ENCODE measurements at places on chromosomes 3 and 15.

GRCh38 chr3:177062052-177062732, 135.1 kb downstream of the TBL1XR1 start:
- DNase-seq, result no peak

DNA sequence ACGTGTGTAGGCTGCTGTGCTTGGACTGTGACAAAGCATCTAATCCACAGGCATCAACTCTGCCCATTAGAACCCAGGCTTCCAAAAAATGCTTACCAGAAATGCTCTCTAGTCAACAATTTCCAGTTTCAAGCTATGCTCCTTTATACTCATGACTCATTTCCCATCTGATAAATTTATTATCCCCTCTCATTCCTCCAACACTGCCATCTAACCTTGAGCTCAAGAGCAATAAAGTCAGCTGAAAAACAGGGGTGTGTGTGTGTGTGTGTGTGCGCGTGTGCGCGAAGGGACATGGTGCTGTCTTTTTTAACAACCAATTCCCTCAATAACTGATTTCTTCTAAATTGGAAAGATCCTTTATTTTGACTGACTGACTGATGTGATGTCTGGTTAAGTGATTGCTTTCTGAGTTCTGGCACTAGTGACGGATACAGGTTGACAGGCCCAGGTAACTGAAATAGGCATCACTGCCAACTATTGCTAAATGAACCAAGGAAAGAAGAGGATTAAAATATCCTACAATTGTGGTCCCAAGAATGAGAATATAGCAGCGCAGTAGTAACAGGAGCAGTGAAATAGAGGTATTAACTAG, 405.5 kb downstream of the ZNF385D start:
- DNase-seq, result no peak

- DNase-seq, result no peak
Measured at GRCh38 chr3:18572809-18573208, 147.7 kb upstream of the SATB1 start.

DNA sequence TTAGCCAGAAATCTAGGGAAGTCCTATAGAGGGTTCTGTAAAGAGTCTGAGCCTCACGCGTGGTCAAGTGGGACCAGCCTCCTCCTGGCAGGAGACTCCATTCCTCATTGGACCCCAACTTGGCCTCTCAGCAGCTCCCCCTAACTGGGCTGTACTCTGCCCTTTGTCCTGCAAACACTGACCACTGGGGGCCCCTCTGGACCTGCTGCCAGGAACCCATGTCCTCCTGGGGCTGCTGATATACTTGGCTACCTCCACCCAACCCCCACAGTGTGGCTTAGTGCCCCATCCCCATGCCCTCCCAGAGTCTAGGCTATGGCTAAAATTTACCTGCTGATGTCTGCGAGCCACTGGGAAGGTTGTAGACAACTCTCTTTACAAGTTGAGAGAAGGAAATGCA, 62.7 kb downstream of the UBP1 start:
- no peak for DNase-seq

- no peak for DNase-seq
Measured at GRCh38 chr15:39756806-39757522, 25.7 kb downstream of the FSIP1 start.

GRCh38 chr3:132232231-132232792, 84.9 kb upstream of the ACP3 start:
- no peak for DNase-seq

DNA sequence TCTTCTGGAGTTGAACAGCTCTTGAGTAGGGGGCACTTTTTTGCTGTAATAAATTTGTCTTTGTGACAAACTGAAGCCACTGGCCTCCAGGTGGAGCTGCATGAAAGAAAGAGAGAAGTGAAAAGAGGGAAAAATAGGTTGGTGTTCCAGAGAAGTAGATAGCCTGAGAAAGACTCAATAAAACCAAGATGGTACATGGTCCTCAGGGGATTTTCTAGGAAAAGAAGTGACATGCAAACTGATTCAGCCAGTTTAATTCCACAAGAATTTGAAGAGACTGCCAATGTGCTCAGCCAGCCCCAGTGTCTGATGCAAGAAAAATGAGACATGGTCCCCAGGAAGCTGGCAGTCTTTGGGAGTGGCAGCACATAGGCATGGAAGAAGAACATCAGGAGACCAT, 152.7 kb downstream of the CD47 start:
- no peak for DNase-seq

DNA sequence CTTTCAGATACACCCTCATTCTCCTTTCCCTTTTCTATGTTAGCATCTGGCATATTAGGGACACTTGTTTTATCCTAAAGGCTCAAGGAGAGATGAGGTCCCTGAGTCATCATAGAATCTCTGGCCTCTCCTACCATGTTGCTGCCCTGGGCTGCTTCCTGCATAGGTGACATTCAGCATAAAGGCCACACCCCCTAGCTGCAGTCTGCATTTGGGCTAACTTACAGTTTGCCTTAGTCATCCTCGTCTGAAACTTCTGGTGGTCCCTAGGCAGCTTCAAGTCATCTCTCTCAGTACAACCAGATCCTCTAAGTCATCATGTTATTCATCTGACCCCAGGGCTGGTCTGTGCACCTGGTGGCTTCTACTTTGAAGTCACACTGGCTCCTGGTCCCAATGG, 982.7 kb upstream of the NR2F2 start:
- no peak for DNase-seq

DNA sequence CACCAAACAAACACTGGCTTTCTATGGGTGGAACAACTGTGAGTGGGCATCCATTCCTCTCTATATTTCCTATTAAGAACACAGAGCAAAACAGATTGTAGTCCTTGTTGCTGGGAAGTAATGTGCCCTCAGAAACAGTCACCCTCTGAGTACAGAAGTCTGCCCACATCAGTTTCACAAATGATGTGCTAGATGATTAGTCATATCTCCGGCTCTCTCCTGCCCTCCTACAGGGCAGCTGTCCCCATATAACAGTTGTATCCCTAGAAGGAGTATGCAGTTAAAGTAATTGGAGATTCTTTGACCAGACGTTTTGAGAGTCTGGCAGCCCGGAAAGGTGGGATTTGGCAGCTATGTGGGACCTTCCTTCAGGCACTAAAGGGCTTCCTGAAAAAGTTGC, 159.9 kb downstream of the APBA2 start:
- no peak for DNase-seq

- DNase-seq, result no peak
Measured at GRCh38 chr15:28935316-28935715, 49.5 kb downstream of the APBA2 start.
